ENCODE measurements at places on chromosomes 16 and 17.

DNA sequence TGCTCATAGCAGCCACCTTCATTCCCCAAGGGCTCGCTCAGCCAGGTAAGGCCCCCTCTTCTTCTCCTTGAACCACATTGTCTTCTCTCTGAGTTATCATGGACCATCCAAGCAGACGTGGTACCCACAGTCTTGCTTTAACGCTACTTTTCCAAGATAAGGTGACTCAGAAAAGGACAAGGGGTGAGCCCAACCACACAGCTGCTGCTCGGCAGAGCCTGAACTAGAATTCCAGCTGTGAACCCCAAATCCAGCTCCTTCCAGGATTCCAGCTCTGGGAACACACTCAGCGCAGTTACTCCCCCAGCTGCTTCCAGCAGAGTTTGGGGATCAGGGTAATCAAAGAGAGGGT, 272 bp downstream of the CCL2 start:
- no peak for DNase-seq

DNA sequence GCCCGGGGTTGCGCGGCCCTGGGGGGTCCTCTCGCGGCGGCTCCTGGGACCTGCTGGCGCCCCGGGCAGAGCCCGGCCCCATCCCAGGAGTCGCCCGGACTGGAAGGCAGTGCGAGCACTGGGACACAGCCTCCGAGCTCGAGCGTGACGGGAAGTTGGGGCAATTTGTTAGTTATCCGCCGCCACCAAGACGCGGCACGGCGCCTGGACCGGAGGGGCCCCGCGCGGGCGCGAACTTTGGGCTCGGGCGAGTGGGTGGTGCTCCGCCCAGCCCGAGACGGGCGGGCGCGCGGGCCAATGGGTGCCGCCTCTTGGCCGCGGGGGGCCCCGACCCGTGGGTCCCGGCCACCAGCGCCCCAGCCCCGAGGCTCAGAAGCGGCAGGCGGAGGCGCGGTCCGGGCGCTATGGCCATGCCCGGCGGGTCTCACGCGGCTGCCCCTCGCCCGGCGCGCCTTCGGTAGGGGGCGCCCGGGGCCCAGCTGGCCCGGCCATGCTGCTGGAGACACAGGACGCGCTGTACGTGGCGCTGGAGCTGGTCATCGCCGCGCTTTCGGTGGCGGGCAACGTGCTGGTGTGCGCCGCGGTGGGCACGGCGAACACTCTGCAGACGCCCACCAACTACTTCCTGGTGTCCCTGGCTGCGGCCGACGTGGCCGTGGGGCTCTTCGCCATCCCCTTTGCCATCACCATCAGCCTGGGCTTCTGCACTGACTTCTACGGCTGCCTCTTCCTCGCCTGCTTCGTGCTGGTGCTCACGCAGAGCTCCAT, at the start of gene ADORA2B:
ADORA2B (plus strand) TSS at position 372 of the 768 bp plus-strand sequence; CDS start at position 491, 119 bp downstream.
- peak; percentile 54 for DNase-seq

DNA sequence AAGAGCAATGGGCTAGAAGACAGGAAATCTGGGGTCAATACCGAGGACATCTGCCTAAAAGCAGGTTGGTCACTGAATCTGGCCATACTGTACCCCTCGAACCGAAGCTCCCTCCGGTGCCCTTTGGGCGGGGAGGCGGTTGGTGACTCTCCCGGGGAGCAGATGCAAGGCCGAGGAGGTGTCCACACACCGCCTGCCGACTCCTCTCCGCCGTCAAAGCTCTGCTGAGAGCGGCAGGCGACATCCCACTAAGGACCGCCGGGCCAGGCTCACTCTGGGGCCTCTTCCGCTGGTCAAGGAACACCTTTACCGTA, 458 bp downstream of the ZNF200 start:
- no peak for DNase-seq

DNA sequence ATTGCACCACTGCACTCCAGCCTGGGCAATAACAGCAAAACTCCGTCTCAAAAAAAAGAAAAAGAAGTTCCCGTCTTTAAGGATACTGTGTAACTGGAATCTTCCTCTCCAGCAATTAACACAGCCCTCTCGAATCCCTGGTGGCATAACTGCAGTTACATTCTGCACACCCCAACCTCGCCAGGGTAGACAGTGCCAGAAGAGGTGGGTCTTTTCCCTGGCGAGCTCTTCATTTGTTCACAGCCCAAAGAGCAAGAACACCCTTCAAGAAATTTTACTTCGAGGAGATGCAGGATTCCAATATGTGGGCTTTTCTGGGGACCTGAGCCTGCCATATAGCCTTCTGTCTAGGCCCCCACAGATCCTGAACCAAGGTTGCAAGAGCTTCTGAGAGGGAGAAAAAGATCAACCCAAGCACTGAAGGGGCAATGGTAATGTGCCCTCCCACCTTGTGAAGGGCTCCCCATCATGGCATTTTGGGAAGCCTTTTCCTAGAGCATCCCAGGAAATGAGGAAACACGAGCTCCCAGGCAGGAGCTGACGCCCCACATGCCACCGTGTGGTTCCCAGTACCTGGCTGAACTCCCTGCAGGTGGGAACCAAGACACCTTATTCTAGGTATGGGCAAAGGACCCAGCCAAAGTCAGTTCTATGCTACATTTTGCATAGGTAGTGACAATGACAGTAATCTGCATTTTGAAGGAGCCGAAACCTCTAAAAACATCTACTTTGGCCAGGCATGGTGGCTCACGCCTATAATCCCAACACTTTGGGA, 26.9 kb downstream of the TK2 start:
- DNase-seq = no peak

DNA sequence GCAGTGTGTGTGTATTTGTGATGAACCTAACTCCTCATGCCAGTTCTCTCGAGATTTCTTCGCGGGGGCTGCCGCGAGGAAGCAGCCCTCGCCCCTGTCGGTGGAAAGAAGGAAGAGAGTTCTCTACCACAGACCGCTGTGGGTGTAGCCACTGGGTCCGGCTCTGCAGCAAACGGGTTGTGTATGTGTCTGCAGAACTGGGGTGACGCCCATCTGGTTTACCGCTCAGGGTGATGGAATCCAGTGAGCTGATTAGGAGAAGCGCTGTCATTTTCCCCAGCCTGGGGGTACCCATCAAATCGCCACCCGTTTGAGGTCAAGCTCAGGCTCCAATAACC, 7.7 kb downstream of the CORO6 start:
- no peak for DNase-seq

GRCh38 chr16:21719283-21719682, 55.5 kb downstream of the OTOA start:
- DNase-seq = no peak

- DNase-seq = no peak
Observed at GRCh38 chr17:65301184-65301583, 164.0 kb downstream of the RGS9 start.

- no peak for DNase-seq
Observed at GRCh38 chr16:83954577-83955016, 1.6 kb downstream of the OSGIN1 start.

- DNase-seq = no peak
Observed at GRCh38 chr17:36070427-36070826, 6.4 kb downstream of the CCL18 start.

GRCh38 chr16:24853830-24854229, 8.1 kb downstream of the SLC5A11 start:
- no peak for DNase-seq

GRCh38 chr17:5711344-5711743, 127.0 kb upstream of the NLRP1 start:
- DNase-seq = no peak

- no peak for DNase-seq
Observed at GRCh38 chr16:81337097-81337496, 22.3 kb downstream of the GAN start.

GRCh38 chr16:66953462-66954096, 7.5 kb upstream of the CES3 start:
- DNase-seq = no peak

DNA sequence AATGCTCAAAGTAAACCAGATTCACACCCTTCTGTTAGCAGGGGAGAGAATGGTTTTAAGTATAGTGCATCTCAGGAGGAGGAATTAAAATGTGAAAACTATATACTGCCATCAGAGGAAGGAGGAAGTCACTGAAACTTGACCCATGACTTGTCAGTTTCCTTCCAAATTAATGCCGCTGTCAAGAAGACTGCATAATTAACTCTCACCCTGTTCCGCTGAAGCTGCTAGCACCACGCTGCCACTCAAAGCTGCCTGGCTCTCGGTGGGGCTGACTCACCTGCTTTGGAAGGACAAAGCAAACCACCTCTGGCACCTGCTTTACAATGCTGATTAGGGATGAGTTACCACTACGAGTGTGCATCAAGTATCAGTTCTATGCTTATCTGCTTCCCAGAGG, 37.8 kb upstream of the ULK2 start:
- DNase-seq = no peak

- no peak for DNase-seq
Observed at GRCh38 chr17:67863624-67864247, 38.4 kb downstream of the BPTF start.

GRCh38 chr17:58666858-58667267, 25.0 kb downstream of the TEX14 start:
- DNase-seq = peak; percentile 21

DNA sequence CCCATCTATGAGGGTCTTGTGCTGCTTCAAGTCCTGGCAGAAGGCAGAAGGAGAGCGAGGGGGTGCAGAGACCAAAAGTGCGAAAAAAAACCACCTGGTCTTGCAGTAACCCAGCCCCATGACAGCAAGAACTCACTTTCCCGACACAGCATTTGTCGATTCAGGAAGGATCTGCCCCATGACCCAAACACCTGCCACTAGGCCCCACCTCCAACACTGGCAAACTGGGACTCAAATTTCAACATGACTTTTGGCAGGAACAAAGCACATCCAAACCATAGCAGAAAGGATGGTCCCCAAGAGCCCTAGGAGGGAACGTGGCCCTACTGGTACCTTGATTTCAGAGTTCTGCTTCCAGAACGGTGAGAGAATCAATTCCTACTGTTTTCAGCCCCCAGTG, 34.7 kb upstream of the KLHDC4 start:
- DNase-seq = no peak

- no peak for DNase-seq
Observed at GRCh38 chr16:85291302-85292148, 179.3 kb upstream of the CIBAR2 start.

- no peak for DNase-seq
Observed at GRCh38 chr16:19842426-19843157, 42.1 kb downstream of the GPRC5B start.

GRCh38 chr16:87603684-87604633, 1.7 kb downstream of the JPH3 start:
- DNase-seq = no peak

DNA sequence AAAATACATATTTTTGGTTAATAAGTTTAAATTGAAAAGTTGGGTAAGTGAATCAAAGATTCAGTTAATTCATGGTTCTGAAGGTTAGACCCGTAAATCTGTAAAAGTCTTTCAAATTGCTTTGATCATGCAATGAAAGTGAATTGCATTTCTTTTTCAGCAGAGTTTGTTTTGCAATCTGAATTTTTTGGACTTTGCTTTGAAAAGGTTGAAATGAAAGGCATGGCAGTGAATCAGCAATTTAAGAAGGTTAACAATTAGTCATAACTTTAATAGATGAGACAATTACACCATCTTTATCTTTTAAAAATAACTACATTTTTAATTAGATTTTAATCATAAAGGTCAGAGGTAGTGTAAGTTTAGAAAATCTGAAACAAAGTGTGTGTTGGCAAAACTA, 310.9 kb upstream of the KCNJ16 start:
- no peak for DNase-seq

- no peak for DNase-seq
Observed at GRCh38 chr17:12896180-12896785, 107.0 kb downstream of the ARHGAP44 start.

- DNase-seq = no peak
Observed at GRCh38 chr16:87358250-87358649, 25.3 kb downstream of the FBXO31 start.

GRCh38 chr17:47665655-47666054, 15.9 kb downstream of the KPNB1 start:
- no peak for DNase-seq

DNA sequence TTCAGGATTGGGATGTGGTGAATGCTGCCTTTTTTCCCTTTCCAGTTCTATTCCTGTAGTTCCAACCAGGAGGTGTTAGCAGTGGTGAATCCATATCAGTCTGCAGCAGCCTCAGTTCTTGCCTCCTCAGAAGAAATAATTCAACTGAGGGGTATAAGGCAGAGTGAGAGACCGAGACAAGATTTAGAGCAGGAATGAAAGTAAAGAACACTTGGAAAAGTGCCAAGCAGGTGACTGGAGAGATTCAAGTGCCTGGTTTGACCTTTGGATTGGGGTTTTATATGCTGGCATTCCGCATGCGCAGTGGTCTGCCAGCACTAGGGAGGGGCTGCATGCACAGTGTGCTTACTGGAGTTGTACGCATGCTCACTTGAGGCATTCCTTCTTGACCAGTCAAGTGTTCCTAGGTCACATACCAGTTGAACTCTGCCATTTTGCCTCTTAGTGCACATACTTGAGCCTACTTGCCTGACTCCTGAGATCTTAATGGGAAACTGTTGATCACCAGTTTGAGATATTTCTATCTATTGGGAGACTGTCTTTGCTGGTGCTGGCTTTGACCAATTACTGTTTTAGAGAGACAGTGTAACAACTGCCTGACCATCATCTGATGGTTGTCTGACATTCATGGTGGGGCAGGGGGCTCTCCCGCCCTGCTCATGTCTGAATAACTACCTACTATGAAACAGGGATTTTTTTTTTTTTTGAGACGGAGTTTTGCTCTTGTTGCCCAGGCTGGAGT, 680 bp upstream of the CCL15 start:
- DNase-seq = no peak

- DNase-seq = no peak
Observed at GRCh38 chr16:71658771-71659170, 32.8 kb downstream of the MARVELD3 start.

GRCh38 chr16:8887952-8888560, 5.9 kb downstream of the LITAFD start:
- DNase-seq = no peak

- DNase-seq = no peak
Observed at GRCh38 chr17:35817196-35817595, 7.9 kb downstream of the TAF15 start.

DNA sequence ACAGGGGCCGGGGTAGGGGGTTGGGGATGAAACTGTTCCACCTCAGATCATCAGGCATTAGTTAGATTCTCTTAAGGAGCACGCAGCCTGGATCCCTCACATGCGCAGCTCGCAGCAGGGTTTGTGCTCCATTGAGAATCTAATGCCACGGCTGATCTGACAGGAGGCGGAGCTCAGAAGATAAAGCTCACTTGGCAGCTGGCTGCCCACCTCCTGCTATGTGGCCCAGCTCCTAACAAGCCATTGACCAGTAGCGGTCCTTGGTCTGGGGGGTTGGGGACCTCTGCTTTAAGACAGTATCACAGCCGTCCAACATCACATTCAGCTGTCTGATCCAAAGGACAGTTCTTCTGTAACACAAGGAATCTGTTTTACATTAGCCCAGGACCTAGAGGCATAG, 62.5 kb downstream of the SLC39A11 start:
- no peak for DNase-seq

DNA sequence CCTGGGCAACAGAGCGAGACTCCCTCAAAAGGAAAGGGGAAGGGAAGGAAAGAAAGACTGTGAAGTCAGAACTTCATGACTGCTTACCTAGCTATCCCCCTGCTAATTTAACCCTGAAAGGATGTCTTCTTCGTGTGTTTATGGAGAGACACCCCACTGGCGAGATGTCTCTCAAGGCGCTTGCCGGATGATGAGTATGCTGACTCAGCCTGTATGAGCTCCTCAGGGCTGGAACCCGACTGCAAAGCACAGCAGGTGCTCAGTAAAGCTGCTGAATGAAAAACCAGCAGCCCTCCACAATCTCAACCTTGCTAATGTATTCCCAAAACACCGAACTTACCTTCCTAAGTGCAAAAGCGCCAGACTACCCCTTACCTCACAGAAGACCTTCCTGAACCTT, 2.3 kb downstream of the ANKFY1 start:
- no peak for DNase-seq
